ENCODE measurements at places on chromosomes 16 and 17.

GRCh38 chr17:59666235-59666634, 41.0 kb downstream of the PTRH2 start:
- no peak for DNase-seq

DNA sequence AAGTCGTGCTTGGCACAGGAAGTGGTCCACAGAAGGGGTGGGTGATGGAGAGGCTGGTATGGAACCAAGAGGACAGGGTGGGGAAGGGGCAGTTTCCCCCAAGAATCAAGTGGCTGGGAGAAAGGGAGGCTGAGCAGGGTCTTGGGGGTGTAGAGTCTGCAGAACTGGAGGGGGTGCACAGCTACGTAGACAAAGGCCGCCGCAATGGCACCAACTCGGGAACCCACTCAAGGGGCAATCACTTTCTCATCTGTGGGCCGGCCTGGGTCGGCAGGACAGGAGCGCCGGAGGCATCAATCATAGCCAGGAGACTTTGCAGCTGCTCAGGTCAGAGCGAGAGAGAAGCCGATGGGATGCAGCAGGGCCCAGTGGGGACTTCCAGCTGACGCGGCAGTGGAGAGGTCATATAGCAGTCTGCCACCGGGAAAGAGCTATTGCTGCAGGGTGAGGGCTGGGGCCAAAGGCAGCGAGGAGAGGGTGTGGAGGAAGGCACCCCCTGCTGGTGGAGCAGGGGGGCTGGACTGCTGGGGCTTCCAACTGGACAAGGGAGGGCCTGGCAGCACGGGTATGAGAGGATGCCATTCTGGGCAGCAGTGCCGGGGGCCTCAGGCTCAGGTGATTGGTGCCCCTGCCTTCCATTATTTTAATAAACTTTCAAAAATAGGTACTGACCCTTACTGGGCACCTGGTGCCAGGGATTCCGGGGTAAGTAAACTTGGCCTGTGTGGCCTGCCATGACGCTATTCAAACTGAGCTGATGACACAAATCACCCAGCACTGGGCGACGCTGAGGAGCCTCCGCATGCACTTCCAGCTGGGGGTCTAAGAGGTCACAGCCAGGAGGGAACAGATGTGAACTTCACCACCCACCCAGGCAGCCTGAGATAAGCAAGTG, 52.5 kb upstream of the MTSS2 start:
- peak; percentile 2 for DNase-seq

- no peak for DNase-seq
These were observed 29.9 kb upstream of the CHMP6 start for GRCh38 chr17:80961541-80962330.

GRCh38 chr17:33647956-33648355, 354.9 kb upstream of the ASIC2 start:
- no peak for DNase-seq

GRCh38 chr17:3894911-3895343, 2.1 kb upstream of the CAMKK1 start:
- DNase-seq: no peak

GRCh38 chr16:2178321-2179106, 17.9 kb downstream of the CASKIN1 start:
- DNase-seq: no peak

DNA sequence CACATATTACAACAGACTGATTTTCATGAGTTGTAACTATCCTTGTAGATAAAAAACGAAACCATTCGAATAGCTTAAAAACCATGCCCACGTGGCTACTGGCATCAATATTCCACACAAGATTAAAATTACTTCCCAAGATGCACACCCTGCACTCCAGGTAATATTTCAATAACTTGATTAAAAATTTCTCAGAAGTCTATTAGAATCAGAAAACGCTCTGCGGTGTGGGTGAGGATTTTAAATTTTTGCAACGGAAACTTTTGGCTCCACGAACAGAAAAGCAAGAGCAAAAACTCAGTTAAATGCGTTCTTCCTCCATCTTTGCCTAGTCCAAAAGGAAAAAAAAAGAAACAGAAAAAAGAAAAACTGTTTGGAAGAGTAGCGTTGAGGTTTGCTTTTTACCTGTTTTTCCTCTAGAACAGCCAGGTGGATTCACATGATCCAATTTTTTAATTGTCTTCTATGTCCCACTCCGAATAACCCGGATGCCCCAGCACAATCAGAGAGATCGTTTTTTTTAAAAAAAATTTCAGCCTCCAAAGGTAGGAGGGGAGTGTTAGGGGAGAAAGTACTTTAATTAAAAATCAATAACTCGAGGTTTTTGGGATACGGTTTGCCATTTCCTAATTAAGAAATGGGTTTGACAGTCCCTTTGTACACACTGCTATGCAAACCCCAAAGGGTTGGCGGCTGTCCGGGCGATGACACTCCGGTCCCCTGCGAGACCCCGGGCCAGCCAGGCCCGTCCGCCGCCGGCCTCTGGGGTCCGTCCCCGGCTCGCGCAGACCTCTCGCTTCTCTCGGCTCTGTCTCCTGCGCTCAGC, 708 bp upstream of the NFAT5 start:
- peak; percentile 20 for DNase-seq

DNA sequence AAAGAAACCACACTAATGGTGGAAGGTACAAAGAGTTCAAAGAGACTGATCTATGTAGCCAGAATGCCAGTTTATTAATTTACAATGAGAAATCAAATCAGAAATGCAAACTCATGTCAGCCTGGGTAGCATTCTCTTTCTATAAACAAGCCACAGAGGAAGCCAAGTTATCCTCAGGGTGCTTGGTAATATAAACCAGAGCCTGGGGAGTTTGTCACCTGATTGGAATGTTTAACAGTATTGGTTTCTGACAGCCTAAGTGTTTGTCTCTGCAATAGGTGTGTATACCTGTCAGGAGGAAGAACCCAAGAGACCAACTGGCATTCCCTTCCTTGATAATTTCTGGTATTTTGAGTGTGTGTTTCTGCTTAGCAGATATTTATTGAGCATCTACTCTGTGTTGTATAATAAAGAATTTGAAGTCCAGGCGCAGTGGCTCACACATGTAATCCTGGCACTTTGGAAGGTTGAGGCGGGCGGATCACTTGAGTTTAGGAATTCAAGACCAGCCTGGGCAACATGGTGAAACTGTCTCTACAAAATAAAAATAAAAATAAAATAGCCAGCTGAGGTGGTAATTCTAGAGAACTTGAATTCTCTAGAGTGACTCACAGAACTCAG, 3.1 kb upstream of the C17orf58 start:
- DNase-seq: no peak

DNA sequence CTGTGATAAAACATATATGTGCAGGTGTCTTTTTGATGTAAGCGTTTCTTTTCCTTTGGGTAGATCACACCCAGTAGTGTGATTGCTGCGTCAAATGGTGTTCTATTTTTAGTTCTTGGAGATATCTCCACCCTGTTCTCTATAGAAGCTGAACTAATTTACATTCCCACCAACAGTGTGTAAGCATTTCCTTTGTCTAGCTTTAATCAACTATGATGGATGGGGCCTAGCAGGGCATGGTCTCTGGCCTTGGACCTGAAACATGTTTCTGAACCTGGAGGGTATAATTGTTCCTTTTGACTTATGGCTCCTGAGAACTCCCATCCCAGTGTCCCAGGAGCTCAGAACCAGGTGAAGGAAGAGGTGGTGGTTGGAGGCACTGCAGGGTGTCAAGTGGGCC, 93.9 kb downstream of the HAPSTR1 start:
- DNase-seq: no peak

- no peak for DNase-seq
These were observed 9.3 kb downstream of the JPT1 start for GRCh38 chr17:75144816-75145512.

DNA sequence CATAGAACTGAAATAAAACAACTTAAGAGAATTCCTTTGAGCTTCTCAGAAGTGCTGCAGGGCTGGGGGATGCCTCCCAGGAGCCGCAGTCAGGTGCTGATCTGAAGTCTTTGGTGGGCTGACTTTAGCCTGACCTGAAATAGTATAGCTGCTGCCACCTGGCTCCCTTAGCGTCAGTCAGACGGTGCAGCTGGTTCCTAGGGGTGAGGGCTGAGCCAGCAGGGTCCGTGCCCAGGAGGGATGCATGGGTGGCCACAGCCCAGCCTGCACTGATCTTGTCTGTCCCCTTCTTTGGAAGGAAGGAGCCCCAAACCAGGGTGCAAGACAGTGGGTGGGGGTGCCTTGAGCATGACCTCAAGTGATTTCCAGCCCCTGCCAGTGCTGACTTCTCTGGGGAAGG, 11.5 kb downstream of the MAPT start:
- DNase-seq: no peak

DNA sequence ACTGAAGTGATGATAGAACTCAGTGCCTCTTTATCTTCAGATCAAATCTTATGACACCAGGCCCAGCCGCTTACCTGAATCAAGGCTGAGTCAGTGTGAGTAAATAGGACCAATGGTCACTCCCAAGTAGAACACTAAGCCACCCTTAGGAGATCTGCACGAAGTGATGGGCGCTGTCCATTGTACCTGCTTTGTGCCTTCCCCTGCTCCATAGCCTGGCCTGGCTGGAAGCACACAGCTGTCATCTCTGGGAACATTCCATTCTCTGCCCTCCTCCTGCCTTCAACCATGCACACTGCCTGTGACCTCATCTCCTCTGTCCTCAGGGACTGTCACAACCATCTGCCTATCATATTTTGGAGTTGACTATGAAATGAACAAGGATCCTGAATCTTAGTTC, 279.5 kb upstream of the ASIC2 start:
- no peak for DNase-seq

GRCh38 chr17:73772107-73772705, 128.0 kb upstream of the SDK2 start:
- DNase-seq: no peak

DNA sequence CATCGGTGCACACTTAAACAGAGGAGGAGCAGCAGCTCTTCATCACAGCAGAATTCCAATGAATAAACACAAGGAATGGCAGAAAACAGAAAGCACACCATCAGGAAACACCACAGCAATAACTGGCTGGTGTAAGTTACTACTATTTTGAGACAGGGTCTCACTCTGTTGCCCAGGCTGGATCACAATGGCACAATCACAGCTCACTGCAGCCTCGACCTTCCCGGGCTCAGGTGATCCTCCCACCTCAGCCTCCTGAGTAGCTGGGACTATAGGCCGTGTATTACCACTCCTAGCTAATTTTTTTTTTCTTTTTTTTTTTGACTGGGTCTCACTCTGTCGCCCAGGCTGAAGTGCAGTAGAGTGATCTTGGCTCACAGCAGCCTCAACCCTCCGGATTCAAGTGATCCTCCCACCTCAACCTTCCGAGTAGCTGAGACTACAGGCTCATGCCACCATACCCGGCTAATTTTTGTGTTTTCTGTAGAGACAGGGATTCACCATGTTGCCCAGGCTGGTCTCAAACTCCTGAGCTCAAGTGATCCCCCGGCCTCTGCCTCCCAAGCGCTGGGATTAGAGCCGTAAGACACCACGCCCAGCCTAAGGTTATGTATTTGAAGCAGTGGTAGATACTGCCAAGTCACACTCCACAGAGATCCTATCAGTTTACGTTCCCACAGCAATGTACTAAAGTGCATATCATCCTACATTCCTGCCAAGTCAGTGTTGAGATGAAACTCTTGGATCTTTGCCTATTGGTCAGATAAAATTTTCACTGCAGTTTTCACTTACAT, 20.7 kb downstream of the TRAP1 start:
- DNase-seq: no peak

- DNase-seq: no peak
These were observed 193.5 kb upstream of the ANKFN1 start for GRCh38 chr17:55959756-55960155.

GRCh38 chr16:87050142-87050541, 267.1 kb downstream of the C16orf95 start:
- no peak for DNase-seq

- DNase-seq: peak; percentile 7
These were observed 60.7 kb downstream of the OR1D5 start for GRCh38 chr17:3002538-3003295.

DNA sequence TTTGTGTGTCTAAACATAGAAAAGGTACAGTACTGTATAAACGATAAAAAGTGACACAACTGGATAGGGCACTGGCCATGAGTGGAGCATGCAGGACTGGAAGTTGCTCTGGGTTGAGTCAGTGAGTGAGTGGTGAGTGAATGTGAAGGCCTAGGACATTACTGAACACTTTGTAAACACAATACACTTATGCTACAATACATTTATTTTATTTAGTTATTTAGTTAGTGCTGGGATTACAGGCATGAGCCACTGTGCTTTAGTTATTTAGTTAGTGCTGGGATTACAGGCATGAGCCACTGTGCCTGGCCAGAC, 4.6 kb downstream of the CFAP20 start:
- DNase-seq: no peak

- DNase-seq: no peak
These were observed 1.1 kb downstream of the RUNDC3A start for GRCh38 chr17:44309472-44309871.

GRCh38 chr16:64203126-64203525, 918.7 kb downstream of the CDH11 start:
- DNase-seq: no peak

DNA sequence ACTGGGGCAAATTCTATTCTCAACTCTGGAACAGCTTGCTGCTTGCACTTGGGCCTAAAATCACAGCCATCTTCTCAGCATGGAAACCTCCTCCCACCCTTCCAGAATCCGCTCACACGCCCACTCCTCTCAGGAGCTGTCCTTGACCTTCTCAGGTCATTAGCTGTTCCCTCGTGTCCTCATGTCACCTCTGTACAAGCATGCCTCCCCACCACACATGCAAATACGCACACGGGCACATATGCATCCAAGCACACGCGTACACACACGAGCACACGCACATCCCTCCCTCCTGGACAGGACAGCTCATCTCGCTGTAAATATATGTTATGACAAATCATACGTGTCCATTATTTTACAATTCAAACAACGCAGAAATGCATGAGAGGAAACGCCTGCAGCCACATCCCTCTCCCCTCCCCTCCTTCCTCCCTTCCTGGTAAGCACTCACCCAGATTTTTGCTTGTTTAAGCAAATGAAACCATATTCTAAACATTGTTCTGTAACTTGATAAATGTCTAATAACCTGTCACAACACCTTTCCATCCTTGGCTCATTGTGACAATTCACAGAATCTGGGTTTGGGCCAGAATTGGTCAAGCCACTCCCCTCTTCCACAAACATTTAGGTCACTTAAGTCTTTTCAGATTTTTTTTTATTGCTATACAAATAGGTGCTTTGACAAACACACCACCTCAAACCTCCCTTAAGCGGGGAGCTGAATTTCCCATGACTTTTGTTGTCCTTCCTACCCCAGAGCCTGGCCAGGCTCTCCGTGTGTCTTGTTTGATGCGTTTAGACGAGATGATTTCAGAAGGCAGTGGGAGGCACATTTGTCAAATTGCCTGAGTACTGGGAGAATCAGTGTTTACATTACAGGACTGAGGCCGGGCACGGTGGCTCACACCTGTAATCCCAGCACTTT, 41.7 kb downstream of the DNAH17 start:
- peak; percentile 37 for DNase-seq

DNA sequence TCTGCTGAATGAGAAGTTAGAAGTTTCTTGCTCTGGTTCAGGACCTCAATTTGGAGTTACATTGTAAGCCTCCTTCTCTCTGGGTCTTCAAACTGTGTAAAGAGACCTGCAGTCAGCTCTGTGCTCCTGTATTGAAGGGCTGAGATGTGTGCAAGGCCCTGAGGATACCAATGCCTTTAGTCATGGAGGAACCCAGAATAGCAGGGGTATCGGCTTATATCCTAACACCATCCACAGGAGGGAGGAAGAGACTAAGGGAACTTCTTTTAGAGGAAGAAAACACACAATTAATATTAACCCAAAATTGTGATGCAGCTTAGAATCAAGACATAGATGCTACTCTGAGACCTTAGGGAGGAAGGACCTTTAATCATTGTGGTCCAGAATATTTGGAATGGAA, 36.5 kb downstream of the GLP2R start:
- no peak for DNase-seq
